ENCODE measurements at places on chromosomes 4 and X.

DNA sequence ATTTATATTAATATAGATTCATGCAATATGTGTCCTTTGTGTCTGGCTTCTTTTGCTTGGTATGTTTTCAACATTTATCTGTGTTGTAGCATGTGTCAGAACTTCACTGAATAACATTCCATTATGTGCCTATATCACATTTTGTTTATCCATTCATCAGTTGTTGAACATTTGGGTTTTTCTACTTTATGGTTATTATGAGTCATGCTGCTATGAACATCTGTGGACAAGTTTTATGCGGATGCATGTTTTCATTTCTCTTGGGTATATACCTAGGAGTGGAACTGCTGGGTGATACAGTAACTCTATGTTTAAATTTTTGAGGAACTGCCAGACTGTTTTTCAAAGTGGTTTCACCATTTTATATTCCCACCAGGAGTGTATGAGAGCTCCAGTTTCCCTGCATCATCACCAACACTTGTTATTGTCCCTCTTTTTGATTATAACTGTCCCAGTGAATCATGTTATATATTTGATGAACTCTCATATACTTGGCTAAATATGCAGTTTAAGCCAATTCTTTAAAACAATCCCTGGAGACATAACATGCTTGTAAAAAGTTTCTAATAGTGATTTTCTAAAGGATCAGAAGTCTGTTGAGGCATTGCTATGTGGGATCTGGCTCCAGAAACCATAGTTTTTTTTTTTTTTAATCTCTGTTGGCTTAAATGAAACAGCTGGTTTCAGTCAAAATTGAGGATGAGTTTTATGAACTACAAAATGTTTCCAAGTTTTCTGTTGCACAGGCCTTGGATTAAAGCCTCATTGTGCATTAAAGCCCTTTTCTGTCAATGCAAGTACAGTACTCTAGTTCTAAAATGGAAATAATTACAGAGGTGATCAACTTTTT, 21.6 kb upstream of the REPS2 start:
- DNase-seq: no peak

DNA sequence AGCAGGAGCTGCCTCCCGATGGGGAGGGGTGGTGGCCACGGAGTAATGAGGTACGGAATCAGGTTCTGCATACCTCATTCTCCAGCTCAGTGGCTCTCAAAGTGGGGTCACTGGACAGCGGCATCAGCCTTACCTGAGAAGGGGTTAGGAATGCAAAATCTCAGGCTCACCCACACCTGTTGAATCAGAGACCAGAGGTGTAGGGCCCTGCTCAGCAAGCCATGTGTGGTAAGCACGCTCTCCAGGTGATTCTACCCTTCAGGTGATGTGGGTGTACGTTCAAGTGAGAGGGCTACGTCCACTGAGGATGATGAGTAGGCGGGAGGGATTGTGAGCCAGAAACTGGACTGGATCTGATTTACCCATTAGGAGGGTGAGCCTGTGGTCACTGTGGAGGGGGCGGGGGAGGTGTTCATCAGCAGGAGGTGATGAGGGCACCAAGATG, 65.8 kb downstream of the ANAPC4 start:
- DNase-seq: no peak

DNA sequence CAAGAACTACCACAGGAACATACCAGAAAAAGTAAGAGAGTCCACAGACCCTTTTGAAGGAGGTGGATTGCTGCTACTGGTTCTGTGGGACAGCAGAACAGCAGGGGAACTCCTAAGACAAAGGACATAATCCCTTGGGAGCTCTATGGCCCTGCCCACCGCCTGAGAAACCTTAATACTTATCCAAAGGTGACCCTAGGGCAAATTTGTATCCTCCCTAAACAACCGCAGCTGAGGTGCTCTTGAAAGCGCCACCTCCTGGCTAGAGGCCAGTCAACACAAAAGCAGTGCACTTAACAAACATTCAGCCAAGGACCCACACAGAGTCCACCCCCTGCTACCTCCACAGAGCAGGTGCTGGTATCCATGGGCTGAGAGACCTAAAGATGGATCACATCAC, 136.8 kb downstream of the ADAM29 start:
- no peak for DNase-seq

GRCh38 chrX:141736656-141737055, 38.1 kb upstream of the SPANXD start:
- DNase-seq: no peak

GRCh38 chrX:132749406-132749805, 209.0 kb downstream of the HS6ST2 start:
- no peak for DNase-seq

GRCh38 chr4:97142410-97142809, 1000.9 kb downstream of the STPG2 start:
- DNase-seq: no peak

GRCh38 chr4:117623326-117623725, 411.0 kb upstream of the NDST3 start:
- DNase-seq: no peak

DNA sequence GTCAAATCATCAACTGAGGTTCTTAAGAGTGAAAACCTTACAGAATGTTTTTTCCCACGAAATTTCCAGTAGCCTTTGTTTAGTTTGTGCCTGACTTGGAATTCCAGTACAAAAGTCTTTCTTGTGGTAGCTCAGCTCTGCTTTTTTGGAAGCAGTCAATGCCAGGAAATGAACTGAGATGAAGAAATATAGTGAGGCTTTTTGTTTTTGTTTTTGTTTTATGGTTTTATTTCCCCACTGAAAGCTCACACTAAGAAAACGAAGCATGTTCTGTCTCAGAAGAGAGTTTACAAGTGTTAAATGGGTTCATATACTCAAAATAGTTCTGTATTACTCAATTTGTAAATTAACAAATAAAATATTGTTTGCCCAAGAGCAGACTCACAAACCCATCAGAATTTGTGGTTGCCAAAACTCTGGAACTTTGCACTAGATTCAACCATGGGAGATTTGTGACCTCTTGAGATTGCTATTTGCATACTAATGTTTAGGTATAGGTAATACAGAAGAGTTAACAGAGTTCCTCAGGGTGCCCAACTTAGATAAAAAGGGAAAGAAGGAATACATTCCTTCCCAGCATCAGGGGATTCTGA, 1060.8 kb downstream of the FAT4 start:
- DNase-seq: no peak

- no peak for DNase-seq
Observed at GRCh38 chr4:74364652-74365491, at the start of gene EREG. Gene EREG, plus strand, starts transcription at chr4:74365145. Its CDS starts 164 bp downstream, at chr4:74365309.

- no peak for DNase-seq
Observed at GRCh38 chr4:1019729-1020470, 8.5 kb downstream of the FGFRL1 start.

DNA sequence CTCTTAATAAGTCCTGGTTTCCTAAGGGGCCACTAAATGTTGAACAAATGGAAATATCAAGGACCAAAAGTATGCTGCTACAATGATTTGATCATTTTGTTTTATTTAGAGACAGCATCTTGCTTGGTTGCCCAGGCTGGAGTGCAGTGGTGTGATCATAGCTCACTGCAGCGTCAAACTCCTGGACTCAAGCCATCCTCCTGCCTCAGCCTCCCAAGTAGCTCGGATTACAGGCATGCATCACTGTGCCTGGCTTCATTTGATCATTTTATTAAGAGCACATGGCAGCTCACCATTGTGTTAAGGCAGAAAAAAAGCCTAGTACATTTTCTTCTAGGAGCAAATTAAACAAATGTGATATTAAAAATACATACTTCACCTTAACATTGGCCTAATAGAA, 52.7 kb downstream of the DCLK2 start:
- no peak for DNase-seq

GRCh38 chrX:16222151-16222550, 54.9 kb downstream of the MAGEB17 start:
- DNase-seq: no peak

- no peak for DNase-seq
Observed at GRCh38 chr4:108359130-108359985, 190.6 kb upstream of the LEF1 start.

DNA sequence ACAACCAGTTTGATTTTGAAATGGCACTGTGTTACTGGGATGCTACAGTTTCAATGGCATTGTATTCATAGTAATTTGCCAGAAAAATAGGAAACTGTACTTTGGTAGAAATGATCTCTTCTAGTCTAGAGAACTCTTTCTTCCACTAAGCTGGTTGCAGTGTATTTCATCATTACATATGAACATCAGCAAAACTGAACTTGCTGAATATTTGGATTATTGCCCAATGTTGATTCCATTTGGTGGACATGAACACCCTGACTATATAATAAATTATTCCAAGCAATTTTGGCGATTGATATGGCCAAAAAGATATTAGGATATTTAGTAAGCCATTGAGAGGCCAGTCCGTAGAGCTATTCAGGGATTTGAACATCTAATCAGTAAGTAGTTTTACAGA, 191.8 kb upstream of the CXorf66 start:
- no peak for DNase-seq

- no peak for DNase-seq
Observed at GRCh38 chr4:119745351-119745750, 116.7 kb upstream of the PDE5A start.

- no peak for DNase-seq
Observed at GRCh38 chr4:7880683-7881082, 59.0 kb downstream of the AFAP1 start.

- DNase-seq: no peak
Observed at GRCh38 chr4:183299464-183299863, 20.6 kb downstream of the CLDN22 start.

DNA sequence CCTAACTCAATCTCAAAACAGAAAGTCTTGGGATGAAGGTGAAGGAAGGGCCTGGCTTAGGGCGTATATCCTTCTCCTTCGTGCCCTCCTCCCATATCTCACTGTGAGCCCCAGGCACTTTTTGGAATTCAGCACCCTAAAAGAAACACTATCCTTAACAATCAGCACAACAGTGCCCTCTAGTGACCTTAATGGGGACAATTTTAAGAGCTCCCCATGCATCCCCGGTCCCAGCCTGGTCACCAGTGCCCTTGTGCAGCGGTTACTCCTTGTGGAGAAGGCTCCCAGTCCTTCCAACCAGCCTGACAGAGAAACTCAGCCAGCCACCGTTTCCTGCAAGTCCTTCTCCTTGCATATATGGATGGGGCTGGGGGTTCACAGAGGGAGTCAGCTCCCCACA, 4.2 kb downstream of the PAK3 start:
- DNase-seq: no peak

DNA sequence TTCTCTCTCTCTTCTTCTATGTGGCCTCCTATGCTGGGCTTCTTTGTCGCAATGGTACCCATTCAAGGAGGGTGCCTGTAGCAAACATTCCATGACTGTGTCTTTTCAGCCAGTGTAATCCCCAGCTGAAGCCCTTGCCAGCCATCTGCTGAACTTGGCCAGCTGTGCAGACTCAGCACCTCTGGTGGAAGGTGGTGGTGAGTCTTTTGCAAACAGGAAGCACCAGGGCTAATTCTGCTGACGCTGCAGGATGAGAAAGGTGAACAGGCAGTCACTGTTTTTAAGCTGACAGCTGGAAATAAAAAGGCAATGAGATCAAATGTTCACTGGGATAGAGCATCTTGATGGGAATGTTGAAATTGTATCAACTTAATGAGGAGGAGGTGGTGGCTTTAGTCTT, 298.7 kb upstream of the CLNK start:
- DNase-seq: no peak

GRCh38 chrX:24285082-24285481, 28.8 kb downstream of the SUPT20HL2 start:
- no peak for DNase-seq

DNA sequence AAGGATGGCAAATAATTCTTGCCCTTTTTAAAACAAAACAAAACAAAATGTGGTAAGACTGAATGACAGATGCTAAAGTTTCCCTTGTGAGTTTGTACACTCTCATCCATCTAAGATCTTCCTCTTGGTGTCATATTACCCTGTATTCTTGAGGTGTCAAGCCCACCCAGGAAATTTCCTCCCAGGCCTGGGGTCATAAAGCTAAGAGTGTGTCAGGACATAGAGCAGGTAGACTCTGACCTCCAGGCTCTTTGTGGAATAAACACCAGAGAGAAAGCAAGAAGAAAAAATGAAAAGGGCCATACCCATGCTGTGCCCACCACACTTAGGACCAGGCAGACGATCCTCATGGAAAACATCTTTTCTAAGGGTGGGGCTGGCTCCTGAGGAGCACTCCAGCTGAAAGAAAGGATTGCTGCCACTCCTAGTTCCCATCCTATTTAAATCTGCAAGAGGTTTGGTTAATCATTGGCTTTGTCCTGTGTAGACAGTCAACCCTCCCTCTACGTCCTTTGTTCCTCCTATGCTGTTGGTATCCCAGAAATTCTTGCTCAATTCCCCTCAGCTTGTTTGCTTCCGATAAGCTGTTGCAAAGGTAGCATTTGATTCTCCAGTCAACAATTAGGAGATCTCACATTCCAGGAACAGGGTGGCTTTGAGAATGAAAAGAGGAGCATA, at the start of gene FGA:
TSS of gene FGA (minus strand) at position 414 of the 678 bp plus-strand sequence. CDS start at position 359, 55 bp downstream.
- DNase-seq: no peak

- DNase-seq: no peak
Observed at GRCh38 chrX:124028182-124028581, 66.7 kb downstream of the STAG2 start.

- DNase-seq: peak; percentile 77
Observed at GRCh38 chr4:167622481-167623240, 388.4 kb upstream of the SPOCK3 start.

DNA sequence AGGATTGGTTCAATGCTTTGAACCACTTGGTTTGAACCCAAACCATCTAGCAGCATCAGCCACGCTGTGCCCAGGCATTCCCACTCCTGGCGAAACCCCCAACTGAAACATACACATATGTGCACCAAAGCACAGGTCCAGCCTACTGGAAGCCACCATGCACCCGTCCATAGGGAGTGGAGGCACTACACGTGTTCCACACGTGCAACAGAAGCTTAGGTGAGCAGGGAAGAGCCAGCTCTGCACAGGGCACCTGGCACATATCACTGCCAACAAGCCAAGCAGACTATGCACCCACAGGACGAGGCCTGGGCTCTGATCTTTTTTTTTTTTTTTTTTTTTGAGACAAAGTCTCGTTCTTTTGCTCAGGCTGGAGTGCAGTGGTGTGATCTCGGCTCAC, 66.3 kb upstream of the GPR78 start:
- DNase-seq: no peak

DNA sequence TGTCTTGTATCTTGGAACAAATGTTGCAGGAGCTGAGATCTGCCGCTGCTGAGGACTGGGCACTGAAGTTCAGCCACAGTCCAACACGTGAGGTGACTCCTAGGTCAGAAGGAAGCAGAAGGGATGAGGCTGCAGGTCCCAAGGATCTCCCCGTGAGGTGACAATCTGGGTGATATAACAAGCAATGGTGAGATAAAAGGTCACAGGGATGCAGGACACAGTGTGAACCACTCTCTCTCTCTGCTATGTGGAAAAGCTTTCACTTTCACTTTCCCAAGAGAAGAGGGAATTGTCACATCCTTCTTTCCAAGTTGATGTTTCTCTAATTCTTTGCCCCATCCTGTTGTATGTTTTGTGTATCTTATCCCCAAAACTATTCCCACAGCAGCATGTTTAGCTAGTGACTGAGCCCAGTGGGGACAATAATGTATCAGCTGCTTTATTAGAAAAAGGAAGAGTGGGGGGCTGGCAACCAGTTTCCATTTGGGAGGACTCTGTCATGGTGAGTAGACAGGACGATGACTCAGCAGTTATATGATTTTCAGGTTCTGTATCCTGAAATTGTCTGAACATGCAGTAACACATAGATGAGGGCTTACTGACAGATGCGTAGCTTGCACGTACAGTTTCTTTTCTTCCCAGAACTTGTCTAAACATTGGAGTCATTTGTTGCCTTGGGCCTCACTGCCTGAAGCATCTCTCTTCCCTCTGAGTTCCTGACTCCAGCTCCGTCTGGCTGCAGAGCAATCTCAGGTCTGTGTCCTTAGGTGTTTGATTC, 1415.8 kb upstream of the TENM3 start:
- peak; percentile 15 for DNase-seq
